ENCODE measurements at places on chromosomes 13 and 19.
A peak's percentile ranks its signal among the peaks of the same experiment; 100 is the strongest.

DNA sequence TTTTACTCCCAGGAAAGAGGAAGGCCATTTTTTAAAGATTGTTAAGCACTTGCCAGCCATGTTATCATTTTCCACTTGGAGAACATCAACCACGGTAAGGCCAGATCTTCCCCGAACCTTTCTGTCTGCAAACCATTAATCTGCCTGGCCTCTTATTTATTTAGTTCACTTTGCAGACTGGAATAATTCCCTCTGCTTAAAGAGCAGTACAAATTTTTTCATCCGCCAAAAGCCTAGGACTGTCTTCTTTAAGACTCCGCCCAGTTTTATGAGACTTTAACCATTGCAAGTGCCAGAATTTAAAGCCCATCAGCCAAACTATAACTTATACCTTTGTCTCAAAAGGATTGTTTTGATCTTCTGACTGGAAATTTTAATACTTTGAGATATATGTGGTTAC is 426.3 kb downstream of the KCTD12 start:
- DNase-seq = no peak

DNA sequence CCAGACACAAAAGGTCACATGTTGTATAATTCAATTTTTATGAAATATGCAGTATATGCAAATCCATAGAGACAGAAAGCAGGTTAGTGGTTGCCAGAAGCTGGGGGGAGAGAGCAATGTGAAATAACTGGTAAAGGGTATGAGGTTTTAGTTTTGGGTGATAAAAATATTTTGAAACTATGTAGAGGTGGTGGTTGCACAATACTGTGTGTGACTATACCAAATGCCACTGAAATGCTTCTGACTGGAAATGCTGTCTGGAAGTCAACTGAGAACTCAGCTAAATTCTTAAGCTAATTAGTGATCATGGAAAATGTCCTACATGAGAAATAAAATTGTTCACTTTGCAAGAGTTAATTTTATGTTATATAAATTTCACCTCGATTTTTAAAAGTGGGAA is 65.3 kb upstream of the RXFP2 start:
- no peak for DNase-seq

DNA sequence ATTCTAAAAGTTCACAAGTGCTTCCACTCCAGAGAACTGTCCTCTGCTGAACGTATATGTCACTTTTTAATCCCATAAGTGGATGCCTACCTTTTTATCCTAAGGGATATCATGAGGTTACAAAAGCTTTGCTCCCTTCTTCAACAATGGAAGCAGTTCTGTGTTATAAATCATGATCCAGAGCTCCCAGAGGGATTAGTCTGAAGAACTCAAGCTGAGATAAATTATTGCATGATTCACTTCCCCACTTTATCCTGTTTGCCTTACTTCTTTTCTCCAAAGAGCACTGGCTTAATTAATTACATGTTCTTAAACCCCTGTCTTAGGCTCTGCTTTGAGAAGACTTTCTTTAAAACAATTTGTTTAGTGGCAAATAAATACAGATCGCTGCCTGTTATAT is 246.7 kb downstream of the PCDH17 start:
- no peak for DNase-seq

- no peak for DNase-seq
Observed at GRCh38 chr19:42229855-42230351, 9.8 kb downstream of the ZNF526 start.

GRCh38 chr19:38250821-38251563 is 5.2 kb downstream of the PPP1R14A start:
- no peak for DNase-seq

DNA sequence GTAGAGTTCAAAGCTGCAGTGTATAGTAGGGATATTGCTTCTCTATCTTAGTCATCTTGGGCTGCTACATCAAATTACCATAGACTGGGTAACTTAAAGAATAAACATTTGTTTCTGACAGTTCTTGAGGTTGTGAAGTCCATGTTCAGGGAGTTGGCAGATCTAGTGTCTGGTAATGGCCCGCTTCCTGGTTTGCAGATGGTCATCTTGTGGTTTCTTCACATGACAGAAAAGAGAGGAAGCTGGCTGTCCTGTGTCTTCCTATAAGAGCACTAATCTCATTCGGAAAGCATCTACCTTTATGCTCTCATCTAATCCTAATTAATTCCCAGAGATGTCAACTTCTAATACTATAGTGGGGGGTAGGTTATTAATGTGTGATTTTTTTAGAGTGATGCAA is 6.2 kb downstream of the ZNF763 start:
- no peak for DNase-seq

DNA sequence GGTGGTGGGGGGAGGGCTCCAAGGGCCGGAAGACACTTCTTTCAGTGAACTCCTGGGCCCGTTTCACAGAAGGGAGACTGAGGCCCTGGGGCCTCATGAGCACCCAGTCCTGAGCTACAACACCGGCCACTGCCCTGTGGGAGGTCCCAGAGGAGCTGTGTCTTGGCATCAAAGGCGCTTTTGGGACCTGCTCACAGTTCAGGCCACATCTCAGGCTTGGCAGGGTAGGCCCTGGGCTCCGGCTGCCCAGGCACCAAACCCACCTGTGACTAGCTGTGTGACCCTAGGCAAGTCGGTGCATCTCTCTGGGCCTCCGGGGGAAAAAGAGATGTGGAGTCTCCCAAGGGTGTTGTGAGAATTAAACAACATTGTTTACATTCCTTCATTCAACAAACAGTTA is 29.5 kb downstream of the NFILZ start:
- DNase-seq = peak; percentile 55

GRCh38 chr13:101415358-101416174 is 742 bp downstream of the NALCN start:
- DNase-seq = no peak

DNA sequence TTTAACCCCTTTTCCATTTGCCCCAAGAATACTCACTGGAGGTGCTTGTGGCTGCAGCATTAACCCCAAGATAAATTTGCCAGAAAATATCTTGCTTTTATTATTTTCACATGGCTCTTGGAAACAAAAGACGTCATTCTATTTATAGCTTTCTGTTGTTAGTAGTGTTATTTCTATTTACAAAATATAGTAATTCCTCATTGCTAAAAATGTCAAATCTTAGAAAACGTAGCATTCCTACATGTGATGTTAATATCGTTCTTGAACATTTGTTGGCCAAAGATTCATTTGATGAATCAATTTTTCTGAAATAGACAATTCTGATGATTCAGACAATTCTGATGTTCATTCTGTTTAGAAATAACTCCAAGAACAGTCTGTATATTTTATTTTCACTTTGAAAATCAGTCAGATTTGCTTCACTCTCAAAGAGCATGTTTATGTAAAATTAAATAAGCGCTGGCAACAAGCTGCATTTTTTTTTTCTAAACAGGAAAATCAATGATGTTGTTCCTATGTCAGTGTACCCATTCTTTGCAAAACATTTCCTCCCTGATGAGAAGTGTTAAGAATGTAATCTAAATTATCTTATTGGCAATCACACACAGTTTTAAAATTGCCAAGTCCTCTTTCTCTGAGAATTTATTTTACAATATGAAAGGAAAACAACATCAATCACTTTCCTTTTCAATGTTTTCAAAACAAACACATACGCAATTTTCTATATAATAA is 334.0 kb downstream of the KCTD12 start:
- no peak for DNase-seq

GRCh38 chr19:7497292-7497691 is 8.5 kb upstream of the PEX11G start:
- DNase-seq = no peak

GRCh38 chr19:39924952-39925351 is 9.5 kb downstream of the FCGBP start:
- DNase-seq = no peak

Measured in mesenteric fat pad (tissue), 1 donor.